ENCODE measurements at places on chromosomes 4 and X. TPM values are rescaled to one million over a fixed set of nuclear protein-coding genes. Genes with fewer than 3 reads are reported as not detected.

- H3K27ac ChIP-seq, result peak overlapping the region; percentile 74
- peak overlapping the region; percentile 63 for H3K4me3 ChIP-seq
- no peaks in the 10 kb centered on the region for H3K36me3 ChIP-seq
- DNase-seq, result peak; percentile 35
- no peaks in the 10 kb centered on the region for H3K27me3 ChIP-seq
Measured at GRCh38 chr4:70734168-70734954, 12.6 kb downstream of the RUFY3 start.

DNA sequence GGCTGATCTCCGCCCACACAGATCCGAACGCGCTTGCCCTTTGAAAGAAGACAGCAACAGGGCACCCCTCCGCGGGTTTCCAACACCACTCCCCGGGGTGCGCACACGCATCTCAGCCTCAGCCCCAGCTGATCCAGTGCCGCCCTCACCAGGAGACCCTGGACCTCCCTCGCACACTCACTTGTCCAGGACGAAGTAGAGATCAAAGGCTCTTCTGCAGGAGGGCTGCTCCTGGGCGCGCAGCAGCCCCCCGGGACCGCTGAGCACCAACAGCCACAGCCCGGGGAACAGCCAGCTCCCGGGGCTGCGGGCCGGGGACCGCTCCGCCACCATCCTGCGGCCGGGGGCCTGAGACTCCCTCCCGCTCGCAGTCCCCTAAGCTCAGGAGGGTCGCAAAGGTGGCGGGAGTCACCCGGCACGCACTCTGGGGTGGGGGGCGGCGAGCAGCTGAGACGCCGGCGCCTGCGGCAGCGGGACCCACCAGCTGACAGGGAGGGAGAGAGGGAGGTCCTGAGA, 743 bp downstream of the ANTXR2 start:
- no peaks in the 10 kb centered on the region for H3K27me3 ChIP-seq
- DNase-seq, result peak; percentile 32
- H3K4me3 ChIP-seq, result peak overlapping the region; percentile 90

- H3K4me1 ChIP-seq, result no peaks in the 10 kb centered on the region
- DNase-seq, result no peak
- H3K27me3 ChIP-seq, result no peaks in the 10 kb centered on the region
- H3K4me3 ChIP-seq, result no peak overlapping the region
- no peak overlapping the region for H3K27ac ChIP-seq
- no peaks in the 10 kb centered on the region for H3K36me3 ChIP-seq
Measured at GRCh38 chr4:31530555-31530954, 810.4 kb downstream of the PCDH7 start.

GRCh38 chr4:113086172-113086695, 36.8 kb downstream of the ANK2 start:
- no peak for DNase-seq
- no peaks in the 10 kb centered on the region for H3K36me3 ChIP-seq
- H3K27ac ChIP-seq, result no peak overlapping the region
- no peaks in the 10 kb centered on the region for H3K4me1 ChIP-seq

DNA sequence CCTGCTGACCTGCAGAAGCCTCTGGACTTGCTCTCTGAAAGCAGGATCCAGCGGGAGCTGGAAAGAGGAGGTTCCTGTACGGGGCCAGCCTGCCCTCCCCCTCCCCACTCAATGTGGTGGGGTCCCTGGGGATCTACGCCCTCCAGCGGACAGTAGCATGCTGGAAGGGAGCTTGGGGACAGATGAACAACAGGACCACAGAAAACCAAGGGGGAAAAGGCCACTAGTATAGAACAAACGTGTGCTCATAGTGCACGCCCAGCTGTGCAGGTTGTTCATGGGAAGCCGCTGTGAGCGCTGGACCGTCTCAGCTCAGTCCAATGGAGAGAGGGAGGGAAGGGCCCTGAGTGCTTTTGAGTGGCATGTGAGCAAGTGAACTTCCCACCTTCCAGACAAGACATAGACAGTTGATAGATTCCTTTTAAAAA, 15.8 kb downstream of the HMX1 start:
- DNase-seq, result no peak
- H3K4me3 ChIP-seq, result no peak overlapping the region
- peaks cover 62% of the 10 kb centered on the region for H3K27me3 ChIP-seq
- H3K27ac ChIP-seq, result no peak overlapping the region

GRCh38 chr4:139403462-139403861, 50.5 kb upstream of the RAB33B start:
- H3K4me1 ChIP-seq, result no peaks in the 10 kb centered on the region
- no peaks in the 10 kb centered on the region for H3K36me3 ChIP-seq
- no peaks in the 10 kb centered on the region for H3K27me3 ChIP-seq
- DNase-seq, result no peak
- no peak overlapping the region for H3K4me3 ChIP-seq

- H3K27me3 ChIP-seq, result peaks cover 9% of the 10 kb centered on the region
- H3K4me3 ChIP-seq, result peak overlapping the region; percentile 75
- H3K36me3 ChIP-seq, result no peaks in the 10 kb centered on the region
- peak overlapping the region; percentile 15 for H3K27ac ChIP-seq
- peak; percentile 94 for DNase-seq
Measured at GRCh38 chr4:48017108-48017571, 568 bp downstream of the NIPAL1 start.

DNA sequence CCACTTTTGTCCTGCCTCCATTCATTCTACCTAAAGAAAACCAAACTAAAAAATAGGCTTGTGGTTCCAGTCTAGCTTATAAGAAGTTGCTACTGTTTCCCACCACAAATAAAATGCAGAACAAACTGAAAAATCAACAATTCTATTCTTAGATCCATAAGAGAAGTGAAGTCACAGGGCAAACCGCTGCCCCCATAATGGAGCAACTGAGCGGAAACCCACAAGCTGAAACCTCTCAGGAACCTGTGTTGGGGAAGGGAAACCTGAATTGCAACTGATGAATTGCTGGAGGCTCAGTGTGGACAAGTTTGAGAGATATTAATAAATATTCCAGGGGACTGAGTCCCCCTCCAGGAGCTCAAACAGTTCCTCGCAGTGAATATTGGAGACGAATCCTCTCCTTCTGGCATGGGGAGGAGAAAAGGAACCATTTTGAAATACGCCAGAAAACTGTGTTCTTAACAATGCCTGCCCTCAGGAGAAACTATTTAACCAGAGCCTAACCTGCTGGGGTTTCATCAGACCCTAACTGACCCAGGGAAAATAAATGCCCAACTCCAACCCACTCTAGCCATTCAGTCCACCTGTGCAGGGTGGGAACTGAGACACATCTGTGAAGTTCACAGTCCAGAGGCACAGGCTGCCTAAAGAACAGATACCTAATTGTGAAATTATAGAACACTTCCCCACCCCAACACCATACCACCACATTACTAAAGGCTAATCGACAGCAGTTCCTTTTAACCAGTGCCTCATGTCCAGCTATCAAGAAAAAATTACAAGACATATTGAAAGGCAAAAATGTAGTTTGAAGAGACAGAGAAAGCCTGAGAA, 22.8 kb upstream of the SH3RF1 start:
- no peaks in the 10 kb centered on the region for H3K36me3 ChIP-seq
- no peaks in the 10 kb centered on the region for H3K27me3 ChIP-seq
- H3K4me1 ChIP-seq, result no peaks in the 10 kb centered on the region
- H3K4me3 ChIP-seq, result no peak overlapping the region
- H3K27ac ChIP-seq, result no peak overlapping the region
- no peak for DNase-seq

DNA sequence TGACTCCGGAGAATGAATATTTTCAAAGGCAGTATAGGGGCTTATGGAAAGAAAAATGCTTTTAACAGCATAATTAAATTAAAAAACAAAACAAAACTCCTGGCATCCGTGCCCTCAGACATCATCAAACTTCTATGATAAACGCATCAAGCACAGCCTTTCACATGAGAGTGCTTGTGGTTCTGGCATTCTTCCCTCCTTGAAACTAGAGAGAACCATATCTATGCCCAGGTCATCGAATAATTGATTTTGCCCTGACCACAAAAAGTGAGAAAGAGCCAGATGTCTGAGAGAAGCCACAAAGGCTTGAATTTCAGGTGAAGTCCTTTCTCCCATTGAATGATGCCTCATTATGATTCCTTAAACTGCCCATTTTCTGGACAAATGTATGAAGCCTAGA, 286.8 kb downstream of the CBLL2 start:
- H3K36me3 ChIP-seq, result no peaks in the 10 kb centered on the region
- DNase-seq, result no peak
- H3K27me3 ChIP-seq, result no peaks in the 10 kb centered on the region
- no peak overlapping the region for H3K27ac ChIP-seq
- no peaks in the 10 kb centered on the region for H3K4me1 ChIP-seq

DNA sequence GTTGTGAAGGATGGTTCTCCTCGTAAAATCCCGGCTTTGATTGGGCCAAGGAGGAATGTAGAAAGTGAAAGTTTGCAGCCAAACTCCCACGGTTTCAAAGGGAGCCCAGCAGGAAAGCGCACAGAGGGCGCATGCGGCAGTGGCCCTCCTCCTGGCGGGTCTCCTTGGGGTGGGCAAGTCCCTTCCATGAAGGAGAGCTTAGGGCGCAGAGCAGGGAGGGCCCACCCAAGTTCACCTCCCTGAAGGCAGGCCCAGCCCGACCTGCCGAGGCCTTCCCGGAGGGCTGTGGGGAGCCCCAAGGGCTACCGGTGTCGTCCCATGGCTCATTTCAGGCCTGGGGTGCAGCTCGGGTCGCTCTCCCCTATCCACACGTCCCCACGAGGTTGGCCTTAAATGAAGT, 2.0 kb downstream of the PDZD4 start:
- no peaks in the 10 kb centered on the region for H3K36me3 ChIP-seq
- no peaks in the 10 kb centered on the region for H3K4me1 ChIP-seq
- peak; percentile 66 for DNase-seq
- H3K4me3 ChIP-seq, result no peak overlapping the region
- peaks cover 46% of the 10 kb centered on the region for H3K27me3 ChIP-seq

GRCh38 chr4:41658163-41658562, 90.4 kb downstream of the PHOX2B start:
- no peaks in the 10 kb centered on the region for H3K27me3 ChIP-seq
- DNase-seq, result no peak
- no peaks in the 10 kb centered on the region for H3K4me1 ChIP-seq

- H3K27me3 ChIP-seq, result no peaks in the 10 kb centered on the region
- H3K36me3 ChIP-seq, result peaks cover 39% of the 10 kb centered on the region
- H3K4me1 ChIP-seq, result no peaks in the 10 kb centered on the region
- DNase-seq, result no peak
- H3K27ac ChIP-seq, result no peak overlapping the region
Measured at GRCh38 chr4:7006411-7006810, 36.8 kb upstream of the TADA2B start.

GRCh38 chr4:52576326-52576725, 82.8 kb downstream of the USP46 start:
- no peak for DNase-seq
- no peak overlapping the region for H3K4me3 ChIP-seq
- H3K27ac ChIP-seq, result no peak overlapping the region

GRCh38 chrX:149650162-149650561, 18.6 kb upstream of the TMEM185A start:
- no peak overlapping the region for H3K4me3 ChIP-seq
- no peak for DNase-seq
- no peaks in the 10 kb centered on the region for H3K27me3 ChIP-seq
- no peaks in the 10 kb centered on the region for H3K36me3 ChIP-seq
- no peak overlapping the region for H3K27ac ChIP-seq
- H3K4me1 ChIP-seq, result no peaks in the 10 kb centered on the region

- H3K27ac ChIP-seq, result no peak overlapping the region
- no peaks in the 10 kb centered on the region for H3K27me3 ChIP-seq
- no peaks in the 10 kb centered on the region for H3K36me3 ChIP-seq
- DNase-seq, result no peak
- no peak overlapping the region for H3K4me3 ChIP-seq
Measured at GRCh38 chrX:19875050-19875431, 12.4 kb downstream of the SH3KBP1 start.

DNA sequence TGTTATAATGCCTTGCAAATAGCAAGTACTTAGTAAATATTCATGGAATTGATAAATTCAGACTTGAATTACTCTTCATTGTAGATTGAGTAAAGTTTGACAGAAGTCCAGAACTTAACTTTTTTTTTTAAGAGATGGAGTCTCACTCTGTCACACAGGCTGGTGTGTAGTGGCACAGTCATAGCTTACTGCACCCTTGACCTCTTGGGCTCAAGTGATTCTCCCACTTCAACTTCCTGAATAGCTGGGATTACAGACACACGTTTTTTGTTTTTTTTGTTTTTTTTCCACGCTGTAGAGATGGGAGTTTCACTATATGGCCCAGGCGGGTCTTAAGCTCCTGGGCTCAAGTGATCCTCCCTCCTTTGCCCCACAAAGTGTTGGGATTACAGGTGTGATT, 32.1 kb downstream of the UBE2K start:
- H3K4me1 ChIP-seq, result peaks cover 27% of the 10 kb centered on the region
- H3K36me3 ChIP-seq, result no peaks in the 10 kb centered on the region
- H3K27me3 ChIP-seq, result no peaks in the 10 kb centered on the region
- no peak for DNase-seq
- H3K4me3 ChIP-seq, result no peak overlapping the region
- H3K27ac ChIP-seq, result peak overlapping the region; percentile 36

- DNase-seq, result no peak
- no peaks in the 10 kb centered on the region for H3K4me1 ChIP-seq
- no peak overlapping the region for H3K27ac ChIP-seq
- no peaks in the 10 kb centered on the region for H3K36me3 ChIP-seq
Measured at GRCh38 chr4:19026281-19026680, 1004.7 kb upstream of the LCORL start.

DNA sequence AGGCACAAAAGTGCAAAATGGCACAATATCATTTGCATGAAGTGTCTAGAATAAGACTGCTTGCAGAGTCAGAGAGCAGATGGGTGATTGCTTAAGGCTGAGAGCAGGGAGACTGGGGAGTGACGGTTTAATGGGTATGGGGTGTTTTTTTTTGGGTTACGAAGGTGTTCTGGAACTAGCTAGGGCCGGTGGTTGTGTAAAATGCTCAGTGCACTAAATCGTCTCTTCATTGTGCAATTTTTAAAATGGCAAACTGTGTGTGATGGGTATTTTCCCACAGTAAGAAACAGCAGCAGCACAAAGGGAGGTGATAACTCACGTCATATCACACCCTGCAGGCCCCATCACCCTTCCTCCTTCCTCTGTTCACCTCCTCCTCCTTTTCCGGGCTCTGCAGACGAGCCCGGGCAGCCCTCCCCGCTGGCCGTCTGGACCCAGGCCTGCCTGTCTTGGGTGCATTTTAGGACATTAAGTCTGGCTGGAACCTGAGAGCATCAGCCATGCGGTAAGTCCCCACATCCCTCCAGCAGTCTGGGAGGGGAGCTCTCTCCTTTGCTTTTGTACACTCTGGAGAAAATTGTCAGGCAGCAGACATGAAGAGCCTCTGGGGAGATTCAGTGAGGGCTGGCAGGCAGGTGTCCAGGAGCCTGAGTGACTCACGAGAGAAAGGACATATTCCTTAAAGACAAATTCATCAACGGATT, 42.7 kb downstream of the ASMT start:
- H3K27me3 ChIP-seq, result no peaks in the 10 kb centered on the region
- H3K36me3 ChIP-seq, result no peaks in the 10 kb centered on the region
- no peaks in the 10 kb centered on the region for H3K4me1 ChIP-seq
- H3K4me3 ChIP-seq, result no peak overlapping the region
- H3K27ac ChIP-seq, result no peak overlapping the region
- DNase-seq, result no peak

- H3K27ac ChIP-seq, result no peak overlapping the region
- no peak overlapping the region for H3K4me3 ChIP-seq
- no peak for DNase-seq
- no peaks in the 10 kb centered on the region for H3K36me3 ChIP-seq
Measured at GRCh38 chrX:23394421-23394820, 59.8 kb downstream of the PTCHD1 start.

The NUP54 gene
- total RNA-seq, result 51.9 TPM

The SLC4A4 gene
- 24.8 TPM for total RNA-seq

The MAP3K15 gene
- total RNA-seq, result under 0.01 TPM

The SPANXA2 gene
- total RNA-seq, result 0.29 TPM

The ERCC6L gene
- total RNA-seq, result 0.59 TPM

The JAKMIP1 gene
- total RNA-seq, result not detected

The NEXMIF gene
- total RNA-seq, result under 0.01 TPM

The ARX gene
- not detected for total RNA-seq

The P2RY10 gene
- not detected for total RNA-seq

All from osteoblast (primary cell).